SK-MEL-5 (cell line): ENCODE measurements at places on chromosomes 3 and 15. TPM values are rescaled to one million over a fixed set of nuclear protein-coding genes. Genes with fewer than 3 reads are reported as not detected.

GRCh38 chr15:33358306-33358705 is 47.5 kb downstream of the RYR3 start:
- DNase-seq = peak; percentile 30

DNA sequence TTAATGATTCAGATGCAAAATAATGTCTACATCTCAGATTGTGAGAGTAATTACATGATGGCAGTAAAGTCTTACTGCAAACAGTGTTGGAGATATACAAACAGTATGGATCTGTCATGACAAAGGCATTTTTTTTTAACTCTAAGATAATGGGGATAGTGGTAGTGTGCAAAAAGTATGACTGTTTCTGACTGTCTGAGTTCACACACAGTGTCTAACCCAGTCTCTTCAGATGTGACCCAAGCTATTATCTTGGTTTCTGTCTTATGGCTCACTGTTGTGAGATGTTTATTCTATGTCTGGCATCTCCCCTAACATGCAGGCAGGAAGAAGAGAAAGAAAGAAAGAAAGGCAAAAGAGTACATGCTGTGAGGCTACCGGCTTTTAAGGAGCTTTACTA is 17.0 kb downstream of the RPL39L start:
- no peak for DNase-seq

The ACTL6A gene
- 84.5 and 90.1 TPM in 2 replicates for total RNA-seq

The GATA2 gene
- 0.75 and 1.8 TPM in 2 replicates for total RNA-seq

The PP2D1 gene
- not detected in 2 replicates for total RNA-seq
